Head of caudate nucleus (tissue), 42 donors: ENCODE measurements at places on chromosomes 4 and X.

DNA sequence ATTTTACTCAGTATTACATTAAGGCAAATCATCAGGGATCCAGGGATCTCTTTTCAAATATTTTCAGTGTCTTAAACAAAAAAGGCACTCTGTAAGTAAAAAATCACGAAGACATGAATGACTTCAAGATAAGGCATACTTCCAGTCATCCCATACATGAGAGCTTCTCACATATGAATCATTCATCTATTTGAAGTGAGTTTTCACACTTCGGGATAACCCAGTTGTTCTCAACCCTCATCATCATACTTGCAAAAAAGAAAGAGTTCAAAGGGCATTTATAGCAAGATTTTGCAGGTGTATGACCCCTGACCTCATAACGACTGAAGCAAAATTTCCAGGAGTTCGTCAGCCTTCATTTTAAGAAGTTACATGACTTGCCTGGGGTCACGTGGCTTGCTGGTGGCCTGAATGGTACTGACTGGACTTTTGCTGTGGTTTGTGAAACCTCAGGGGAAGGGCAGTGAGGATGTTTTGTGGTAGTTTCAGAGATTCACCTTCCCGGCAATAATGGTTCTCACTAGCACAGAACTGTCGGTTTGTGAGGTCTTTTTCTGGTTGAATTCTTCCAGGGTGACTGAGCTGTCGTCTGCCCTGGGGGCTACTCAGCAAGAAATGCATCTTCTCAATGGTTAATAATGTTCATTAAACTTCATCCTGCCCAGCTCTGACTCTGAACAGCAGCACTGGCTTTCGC is 115.8 kb upstream of the SHISA3 start:
- DNase-seq = no peak

GRCh38 chr4:100935090-100935489 is 412.2 kb downstream of the PPP3CA start:
- no peak for DNase-seq

DNA sequence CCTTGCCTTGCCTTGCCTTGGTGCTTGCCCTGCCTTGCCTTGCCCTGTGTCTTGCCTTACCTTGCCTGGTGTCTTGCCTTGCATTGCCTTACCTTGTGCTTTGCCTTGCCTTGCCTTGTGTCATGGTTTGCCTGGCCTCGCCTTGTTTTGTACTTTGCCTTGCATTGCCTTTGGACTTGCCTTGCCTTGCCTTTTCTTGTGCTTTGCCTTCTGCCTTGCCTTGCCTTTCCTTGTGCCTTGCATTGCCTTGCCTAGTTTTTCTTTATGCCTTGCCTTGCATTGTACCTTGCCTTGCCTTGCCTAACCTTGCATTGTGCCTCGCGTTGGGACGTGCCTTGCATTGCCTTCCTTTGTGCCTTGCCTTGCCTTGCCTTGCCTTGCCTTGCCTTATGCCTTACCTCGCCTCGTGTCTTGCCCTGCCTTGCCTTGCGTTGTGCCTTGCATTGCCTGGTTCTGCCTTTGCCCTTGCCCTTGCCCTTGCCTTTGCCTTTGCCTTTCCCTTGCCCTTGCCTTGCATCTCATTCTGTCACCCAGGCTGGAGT is 82.8 kb downstream of the TAB3 start:
- DNase-seq = no peak

DNA sequence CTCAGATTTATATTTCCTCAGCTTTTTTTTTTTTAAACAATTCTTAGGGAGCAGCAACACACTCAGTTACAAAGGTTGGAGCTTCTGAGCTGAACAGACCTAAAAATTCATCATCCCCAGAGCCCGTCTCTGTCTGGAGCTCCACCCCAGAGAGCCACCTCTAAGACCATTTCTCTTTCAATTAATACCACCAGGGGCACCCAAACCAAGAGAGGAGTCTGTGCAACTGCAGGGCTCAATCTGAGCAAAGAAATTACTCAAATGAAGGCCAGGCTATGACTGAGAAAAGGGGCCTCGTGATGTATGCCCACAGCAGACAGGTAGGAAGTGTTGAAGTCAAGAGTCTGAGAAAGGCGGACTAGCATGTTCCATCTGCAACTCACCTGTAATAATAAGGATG is 95.5 kb downstream of the C4orf51 start:
- DNase-seq = no peak

DNA sequence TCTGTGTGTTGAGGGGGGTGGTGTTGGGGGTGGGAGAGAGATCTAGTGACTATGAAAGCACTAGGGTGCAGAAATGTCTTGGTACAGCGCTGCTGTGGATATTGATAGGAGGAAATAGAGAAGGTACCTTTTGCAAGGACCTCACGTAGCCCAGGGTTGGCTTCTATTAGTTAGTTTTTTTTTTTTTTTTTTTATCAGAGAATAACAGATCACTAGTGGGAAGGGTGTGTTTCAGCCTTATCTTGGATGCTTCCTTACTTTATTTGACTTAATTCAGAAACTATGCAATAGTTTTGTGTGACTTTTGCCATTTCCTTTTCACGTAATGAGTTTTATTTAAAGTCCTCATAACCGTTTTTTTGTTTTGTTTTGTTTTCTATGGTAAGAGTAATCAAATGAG is 16.4 kb upstream of the PGRMC2 start:
- no peak for DNase-seq

- DNase-seq = no peak
These were observed 27.9 kb upstream of the FUNDC1 start for GRCh38 chrX:44570522-44570921.

DNA sequence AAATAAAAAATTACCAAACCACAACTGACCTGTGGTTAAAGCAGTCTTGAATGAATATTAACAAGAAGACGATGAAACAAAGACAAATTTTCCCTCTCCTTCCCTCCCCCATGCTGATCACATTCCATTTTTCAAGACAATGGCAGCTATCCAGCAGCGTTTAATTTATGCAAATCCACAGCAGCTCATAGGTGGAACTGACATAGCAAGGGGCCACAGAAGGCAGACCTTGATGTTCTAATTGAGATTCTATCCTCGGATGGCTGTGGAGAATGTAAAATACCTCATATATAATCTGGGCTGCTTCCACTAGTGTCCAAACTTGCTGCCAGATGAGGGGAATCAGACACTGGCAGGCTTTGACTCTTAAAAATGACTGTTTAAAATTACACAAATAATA is 211.5 kb downstream of the CHRDL1 start:
- DNase-seq = no peak

DNA sequence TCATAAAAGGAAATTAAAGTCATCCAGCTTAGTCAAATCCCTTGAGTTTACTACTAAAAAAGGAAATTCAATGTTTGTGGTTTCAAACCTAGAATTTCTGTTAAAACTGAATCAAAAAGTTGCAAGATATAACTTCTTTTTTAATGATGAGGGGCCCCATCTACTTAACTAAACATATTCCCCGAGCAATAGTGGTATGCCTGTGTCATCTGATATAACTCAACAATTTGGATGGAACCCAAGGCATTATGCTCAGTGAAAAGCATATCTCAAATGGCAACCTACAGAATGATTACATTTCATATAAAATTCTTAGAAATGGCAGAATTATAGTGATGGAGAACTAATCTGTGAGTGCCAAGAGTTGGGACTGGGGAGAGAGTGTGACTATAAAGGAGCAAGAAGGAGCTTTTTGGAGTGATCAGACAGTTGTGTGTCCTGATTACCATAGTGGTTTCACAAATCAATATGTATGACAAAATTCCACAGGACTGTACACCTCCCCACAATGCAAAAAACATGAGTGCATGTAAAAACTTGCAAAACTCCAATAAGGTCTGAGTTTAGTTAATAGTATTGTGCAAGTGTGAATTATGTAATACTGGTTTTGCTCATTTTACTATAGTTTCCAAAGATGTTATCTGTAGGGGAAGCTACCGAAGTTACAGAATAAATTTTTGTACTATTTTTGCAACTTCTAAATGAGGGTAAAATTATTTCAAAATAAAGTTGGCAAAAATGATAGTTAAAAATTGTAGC is 323.2 kb downstream of the ARHGAP24 start:
- no peak for DNase-seq

- DNase-seq = no peak
These were observed 2.6 kb downstream of the LSM6 start for GRCh38 chr4:146178126-146178525.

DNA sequence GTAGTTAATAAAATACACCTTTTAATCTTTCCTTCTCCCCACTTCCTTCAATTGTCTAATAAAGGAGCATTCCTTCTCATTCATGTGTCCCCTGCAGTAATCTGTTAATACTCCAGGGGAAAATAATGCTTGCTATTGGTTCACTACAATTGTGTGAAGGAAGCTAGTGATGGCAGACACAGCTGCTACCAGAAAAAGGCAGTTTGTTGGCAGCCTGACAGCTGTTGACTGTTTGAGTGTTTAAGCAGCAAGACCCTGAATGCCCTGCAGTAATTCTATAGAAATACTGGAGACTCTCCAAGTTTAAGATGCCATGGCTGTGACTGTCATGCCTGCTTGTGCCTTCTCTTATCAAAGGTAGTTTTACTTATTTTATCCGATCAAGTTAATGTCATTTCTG is 359.5 kb downstream of the C4orf33 start:
- no peak for DNase-seq
